ENCODE measurements at places on chromosomes 11 and 22.

DNA sequence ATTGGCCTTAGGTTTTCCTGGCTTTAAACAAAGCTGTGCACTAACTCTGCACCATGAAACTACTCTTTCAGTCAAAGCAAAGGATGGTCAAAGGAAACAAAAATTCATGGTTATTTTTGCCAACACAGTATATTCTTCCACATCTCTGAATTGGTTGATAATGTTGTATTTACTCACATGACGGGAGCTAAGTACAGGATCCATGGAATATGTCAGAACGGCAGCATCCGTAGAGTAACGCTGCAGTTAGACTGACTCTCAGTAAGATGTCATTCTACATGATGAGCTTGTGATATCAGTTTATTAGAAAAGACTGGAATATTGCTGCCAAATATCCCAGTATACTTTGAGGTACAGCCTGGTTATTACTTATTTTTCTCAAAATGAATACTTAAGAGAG lies 172.1 kb downstream of the PGR start:
- H3K27ac ChIP-seq = no peak overlapping the region
- no peaks in the 10 kb centered on the region for H3K4me1 ChIP-seq
- no peak overlapping the region for H3K4me3 ChIP-seq

DNA sequence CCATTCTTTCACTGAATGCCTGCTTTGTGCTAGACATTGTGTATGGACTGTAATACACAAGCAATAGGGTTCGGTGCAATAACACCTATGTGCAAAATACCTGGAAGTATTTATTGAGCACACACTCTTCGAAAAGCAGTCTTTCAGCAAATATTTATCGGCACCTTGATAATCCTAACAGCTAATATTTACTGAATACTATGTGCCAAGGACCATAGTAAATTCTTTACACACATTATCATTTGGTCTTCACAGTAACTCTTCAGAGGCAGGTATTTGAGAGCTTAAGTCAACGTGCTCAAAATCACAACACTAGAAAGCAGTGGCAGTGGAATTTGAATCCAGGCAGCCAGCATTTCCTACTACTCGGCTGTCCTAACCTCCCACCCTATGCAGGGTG lies 2.2 kb downstream of the B3GNT6 start:
- H3K4me3 ChIP-seq = no peak overlapping the region
- H3K27ac ChIP-seq = no peak overlapping the region
- H3K4me1 ChIP-seq = peaks cover 7% of the 10 kb centered on the region
- H3K27me3 ChIP-seq = peaks cover 51% of the 10 kb centered on the region
- DNase-seq = no peak
- no peaks in the 10 kb centered on the region for H3K36me3 ChIP-seq

- no peaks in the 10 kb centered on the region for H3K4me1 ChIP-seq
- H3K27ac ChIP-seq = no peak overlapping the region
- H3K27me3 ChIP-seq = no peaks in the 10 kb centered on the region
- no peak for DNase-seq
- H3K36me3 ChIP-seq = no peaks in the 10 kb centered on the region
- H3K4me3 ChIP-seq = no peak overlapping the region
Measured at GRCh38 chr11:15927864-15928217, 428.5 kb downstream of the SOX6 start.

GRCh38 chr22:36369922-36370791 lies 17.6 kb downstream of the MYH9 start:
- DNase-seq = no peak
- peak overlapping the region; percentile 99 for H3K27ac ChIP-seq
- peaks cover 6% of the 10 kb centered on the region for H3K36me3 ChIP-seq
- H3K27me3 ChIP-seq = no peaks in the 10 kb centered on the region

DNA sequence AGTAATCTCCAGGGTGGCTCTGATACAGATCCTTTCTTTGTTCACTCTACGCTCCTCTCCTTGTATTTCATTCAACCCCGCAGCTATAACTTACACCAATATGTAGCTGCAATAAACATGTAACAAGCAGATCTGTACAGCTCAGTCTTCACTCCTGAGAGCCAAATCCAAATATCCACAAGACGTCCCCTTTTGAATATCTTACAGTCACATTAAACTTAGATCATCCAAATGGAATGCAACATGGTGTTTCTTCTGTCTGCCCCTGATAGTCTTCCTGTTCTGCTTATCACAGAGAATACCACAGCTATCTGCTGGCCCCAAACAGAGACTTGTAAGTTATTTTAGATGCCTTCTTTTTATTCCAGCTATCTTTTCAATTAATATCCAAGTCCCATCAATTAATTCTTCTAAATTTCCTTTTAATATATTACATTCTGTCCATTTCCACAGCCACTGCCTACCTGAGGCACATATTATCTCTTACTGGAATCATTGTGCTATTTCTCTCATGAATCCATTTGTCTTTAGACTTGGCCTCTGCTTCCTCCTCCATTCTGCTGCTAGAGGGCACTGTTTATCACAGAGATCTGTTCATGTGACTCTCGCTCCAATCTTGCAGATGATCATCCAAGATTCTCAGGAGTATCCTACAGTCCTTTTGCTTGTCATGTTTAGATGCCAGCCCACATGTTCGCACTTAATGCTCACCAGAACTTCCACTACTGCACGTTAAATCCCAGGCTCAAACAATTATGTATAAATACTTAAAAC lies 908.6 kb downstream of the NTM start:
- no peaks in the 10 kb centered on the region for H3K36me3 ChIP-seq
- no peaks in the 10 kb centered on the region for H3K27me3 ChIP-seq
- no peak overlapping the region for H3K27ac ChIP-seq
- no peaks in the 10 kb centered on the region for H3K4me1 ChIP-seq

DNA sequence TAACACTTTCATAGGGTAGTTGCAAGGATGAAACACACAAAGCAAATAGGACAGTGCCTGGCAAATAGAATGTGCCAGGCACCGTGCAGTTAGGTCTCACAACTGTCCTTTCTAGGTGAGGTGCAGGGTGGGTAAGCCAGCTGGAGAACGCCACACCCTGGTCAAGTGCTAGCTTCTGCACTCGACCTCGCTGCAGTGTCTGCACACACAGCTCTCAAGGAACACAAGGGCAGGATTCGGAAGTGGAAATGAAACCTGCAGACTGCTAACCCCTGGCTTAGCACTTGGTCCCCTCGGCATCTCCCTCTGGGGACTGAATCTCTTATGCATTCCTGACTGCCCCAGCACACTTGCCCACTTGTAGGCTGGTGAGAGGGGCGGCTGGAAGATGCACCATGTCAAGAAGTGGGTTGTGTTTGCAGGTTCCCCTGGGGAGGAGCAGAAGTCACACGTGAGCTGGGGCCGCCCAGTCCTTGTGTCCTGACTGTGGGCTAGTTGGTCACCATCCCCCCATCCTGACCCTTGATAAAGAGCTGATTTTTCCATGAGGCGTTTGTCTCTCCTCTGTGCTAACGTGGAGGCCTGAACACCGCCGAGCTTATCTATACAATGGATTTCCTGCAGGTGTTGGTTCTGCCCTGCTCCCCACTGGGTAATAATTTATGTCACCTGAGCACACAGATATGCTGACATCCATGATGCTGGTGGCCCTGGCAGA lies 89.0 kb downstream of the MICAL2 start:
- DNase-seq = no peak
- H3K4me3 ChIP-seq = no peak overlapping the region
- peaks cover 5% of the 10 kb centered on the region for H3K36me3 ChIP-seq
- H3K27me3 ChIP-seq = no peaks in the 10 kb centered on the region
- H3K4me1 ChIP-seq = peaks cover 61% of the 10 kb centered on the region
- H3K27ac ChIP-seq = peak overlapping the region; percentile 68

DNA sequence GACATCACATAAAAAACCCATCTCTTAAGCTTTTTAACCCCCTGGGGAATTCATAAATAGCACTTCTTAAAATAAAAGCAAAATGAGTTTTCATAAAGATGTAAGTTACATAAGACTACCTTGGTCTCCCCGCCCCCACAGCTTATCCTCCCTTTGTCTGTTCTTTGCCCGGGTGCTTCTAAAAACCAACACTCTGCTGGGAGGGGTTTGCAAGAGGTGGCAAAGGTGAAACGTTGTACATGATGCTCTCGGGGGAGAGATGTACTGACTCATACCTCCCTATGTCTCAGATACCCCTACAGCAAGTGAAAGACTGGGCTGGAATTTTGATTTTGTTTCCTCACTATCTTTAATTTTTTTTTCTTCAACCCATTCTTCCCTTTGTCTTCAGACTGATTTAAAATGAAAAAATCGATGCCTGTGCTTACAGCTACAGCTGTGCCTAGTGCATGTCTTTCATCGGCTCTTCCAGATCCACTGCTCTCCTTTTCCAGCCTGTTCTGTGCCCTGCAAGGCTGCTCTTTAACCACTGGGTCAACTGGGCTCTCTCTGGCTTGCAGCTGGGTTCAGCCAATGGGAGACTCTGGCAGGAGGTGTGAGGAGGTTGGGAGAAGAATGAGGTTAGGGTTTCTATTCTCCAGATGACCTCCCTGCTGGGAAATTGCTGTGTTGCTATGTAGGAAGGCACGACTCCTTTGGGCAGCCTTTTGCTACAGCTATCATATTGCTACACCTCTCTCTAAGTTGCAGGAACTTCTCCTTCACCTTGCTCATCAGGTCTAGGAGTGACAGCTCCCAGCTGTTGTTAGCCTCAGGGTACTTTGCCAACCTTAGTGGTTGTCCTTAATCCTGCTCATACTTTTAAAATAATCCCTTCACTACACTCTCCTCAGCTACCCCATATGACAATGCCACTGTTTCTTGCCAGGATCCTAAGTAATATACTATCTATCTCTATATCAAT lies 266.5 kb downstream of the TENM4 start:
- peak overlapping the region; percentile 6 for H3K4me3 ChIP-seq
- no peaks in the 10 kb centered on the region for H3K27me3 ChIP-seq
- no peak for DNase-seq
- H3K4me1 ChIP-seq = peaks cover 16% of the 10 kb centered on the region
- H3K27ac ChIP-seq = peak overlapping the region; percentile 37

DNA sequence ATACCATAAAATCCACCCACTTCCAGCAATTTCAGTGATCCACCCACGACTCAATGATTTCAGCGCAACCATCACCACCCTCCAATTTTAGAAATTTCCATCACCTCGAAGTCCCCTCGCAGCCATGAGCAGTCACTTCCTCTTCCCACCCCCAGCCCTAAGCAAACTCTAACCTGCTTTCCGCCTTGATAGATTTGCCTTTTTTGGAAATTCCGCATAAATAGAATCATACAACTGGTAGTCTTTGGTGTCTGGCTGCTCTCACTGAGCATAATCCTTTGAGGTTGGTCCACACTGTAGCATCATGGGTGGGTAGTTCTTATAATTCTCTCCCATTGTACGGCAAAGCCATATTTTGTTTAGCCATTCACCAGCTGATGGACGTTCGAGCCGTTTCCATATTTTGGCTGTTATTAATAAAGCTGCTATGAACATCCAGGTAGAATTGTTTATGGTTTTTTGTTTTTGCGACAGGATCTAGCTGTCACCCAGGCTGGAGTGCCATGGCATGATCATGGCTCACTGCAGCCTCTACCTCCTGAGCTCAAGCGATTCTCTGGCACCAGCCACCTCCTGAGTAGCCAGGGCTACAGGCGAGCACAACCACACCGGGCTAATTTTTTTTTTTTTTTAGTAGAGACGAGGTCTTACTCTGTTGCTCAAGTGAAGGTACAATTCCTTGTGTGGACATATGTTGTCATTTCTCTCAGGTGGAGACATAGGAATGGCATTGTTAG lies 16.0 kb downstream of the PIM3 start:
- DNase-seq = no peak
- peaks cover 16% of the 10 kb centered on the region for H3K4me1 ChIP-seq
- H3K36me3 ChIP-seq = no peaks in the 10 kb centered on the region
- H3K4me3 ChIP-seq = no peak overlapping the region

DNA sequence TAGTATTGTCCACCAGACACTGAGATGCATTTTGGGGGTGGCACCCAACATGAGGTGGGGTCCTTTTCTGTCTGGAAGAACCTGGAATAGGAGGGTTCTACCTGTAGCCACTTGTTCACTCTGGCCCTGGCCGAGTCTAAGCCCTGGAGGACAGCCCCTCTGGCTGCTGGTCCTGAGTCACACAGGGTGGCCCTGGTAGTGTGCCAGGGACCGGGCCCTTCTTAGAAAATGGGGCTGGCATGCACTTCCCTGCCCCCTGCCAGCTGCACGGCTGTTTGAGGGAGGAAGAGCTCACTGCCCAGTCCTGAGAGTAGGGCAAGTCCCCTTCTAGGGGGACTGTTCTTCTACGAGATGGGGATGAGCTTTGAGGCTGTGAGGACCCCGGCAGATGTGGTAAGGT lies 2.2 kb downstream of the PLCB3 start:
- DNase-seq = no peak
- no peaks in the 10 kb centered on the region for H3K27me3 ChIP-seq
- H3K4me1 ChIP-seq = peaks cover 33% of the 10 kb centered on the region
- no peak overlapping the region for H3K27ac ChIP-seq
- H3K36me3 ChIP-seq = peaks cover 38% of the 10 kb centered on the region

GRCh38 chr22:46678003-46678657 lies 57.9 kb downstream of the GRAMD4 start:
- DNase-seq = no peak
- H3K27ac ChIP-seq = no peak overlapping the region
- H3K27me3 ChIP-seq = no peaks in the 10 kb centered on the region
- H3K4me1 ChIP-seq = peaks cover 19% of the 10 kb centered on the region
- peaks cover 47% of the 10 kb centered on the region for H3K36me3 ChIP-seq
- no peak overlapping the region for H3K4me3 ChIP-seq

GRCh38 chr11:95466416-95466815 lies 235.4 kb upstream of the SESN3 start:
- no peaks in the 10 kb centered on the region for H3K27me3 ChIP-seq
- no peak overlapping the region for H3K4me3 ChIP-seq
- no peaks in the 10 kb centered on the region for H3K36me3 ChIP-seq

DNA sequence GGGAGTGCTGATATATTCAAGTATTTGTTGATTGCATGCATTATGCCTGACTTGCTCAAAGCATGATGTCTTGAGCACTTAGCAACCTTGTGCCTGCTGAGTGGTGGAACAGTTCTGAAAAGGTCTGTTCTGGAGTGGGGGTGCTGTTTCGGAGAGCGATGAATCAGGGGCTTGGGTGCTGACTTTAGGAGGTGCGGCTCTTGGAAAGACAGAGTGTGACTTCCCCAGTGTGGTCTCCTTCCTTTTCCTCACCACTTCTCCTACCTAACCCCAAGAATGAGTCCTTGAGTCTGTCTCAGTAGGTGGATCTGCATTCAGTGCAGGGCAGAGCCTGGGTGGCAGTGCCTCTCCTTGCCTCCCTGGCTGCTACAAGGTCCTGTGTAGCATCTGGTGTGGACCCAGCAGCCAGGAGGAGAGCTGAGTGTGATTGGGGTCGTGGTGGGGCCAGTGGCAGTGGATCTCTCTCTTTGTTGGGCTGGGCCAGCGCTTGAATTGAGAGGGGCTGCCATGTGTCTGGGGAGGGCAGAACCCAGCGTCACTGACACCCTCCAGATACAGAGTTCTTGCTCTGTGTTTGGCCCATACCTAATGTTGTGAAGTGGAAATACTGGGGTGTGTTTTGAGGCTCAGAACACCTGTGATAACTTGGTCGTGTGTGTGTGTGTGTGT lies 35.9 kb downstream of the ST3GAL4 start:
- H3K27me3 ChIP-seq = no peaks in the 10 kb centered on the region
- DNase-seq = no peak
- H3K36me3 ChIP-seq = no peaks in the 10 kb centered on the region
- no peak overlapping the region for H3K27ac ChIP-seq
- H3K4me1 ChIP-seq = peaks cover 59% of the 10 kb centered on the region
- H3K4me3 ChIP-seq = no peak overlapping the region

GRCh38 chr11:105838668-105839384 lies 183.2 kb downstream of the MSANTD4 start:
- H3K4me3 ChIP-seq = no peak overlapping the region
- DNase-seq = no peak
- no peaks in the 10 kb centered on the region for H3K36me3 ChIP-seq
- no peaks in the 10 kb centered on the region for H3K27me3 ChIP-seq
- no peaks in the 10 kb centered on the region for H3K4me1 ChIP-seq
